Activated T-cell treated with anti-CD3 and anti-CD28 coated beads for 1 hour (primary cell): ENCODE measurements at places on chromosomes 2 and 18.

GRCh38 chr2:159444754-159445153 is 158.3 kb upstream of the WDSUB1 start:
- no peak for DNase-seq

- no peak for DNase-seq
Measured at GRCh38 chr2:199956062-199956380, 639 bp downstream of the MAIP1 start.

GRCh38 chr2:227534714-227535113 is 62.8 kb downstream of the AGFG1 start:
- no peak for DNase-seq

DNA sequence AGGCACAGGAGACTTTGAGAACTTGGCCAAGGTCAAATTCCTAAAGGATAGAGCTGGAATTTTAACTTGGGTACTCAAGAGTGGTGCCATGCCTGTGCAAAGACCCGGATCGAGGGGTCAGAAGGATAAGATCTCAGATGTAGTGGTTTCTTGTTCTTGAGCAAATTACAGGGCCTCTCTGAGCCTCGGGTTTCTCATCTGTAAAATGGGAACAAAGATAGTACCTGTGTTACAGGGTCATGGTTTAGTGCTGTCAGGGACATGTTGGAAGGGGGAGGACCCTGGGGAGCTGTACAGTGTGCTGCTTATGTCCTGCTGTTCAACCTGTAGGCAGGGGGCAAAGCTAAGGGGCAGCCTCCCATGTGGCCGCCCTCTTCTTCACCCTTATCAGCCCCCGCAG is 173.5 kb upstream of the HAAO start:
- no peak for DNase-seq

DNA sequence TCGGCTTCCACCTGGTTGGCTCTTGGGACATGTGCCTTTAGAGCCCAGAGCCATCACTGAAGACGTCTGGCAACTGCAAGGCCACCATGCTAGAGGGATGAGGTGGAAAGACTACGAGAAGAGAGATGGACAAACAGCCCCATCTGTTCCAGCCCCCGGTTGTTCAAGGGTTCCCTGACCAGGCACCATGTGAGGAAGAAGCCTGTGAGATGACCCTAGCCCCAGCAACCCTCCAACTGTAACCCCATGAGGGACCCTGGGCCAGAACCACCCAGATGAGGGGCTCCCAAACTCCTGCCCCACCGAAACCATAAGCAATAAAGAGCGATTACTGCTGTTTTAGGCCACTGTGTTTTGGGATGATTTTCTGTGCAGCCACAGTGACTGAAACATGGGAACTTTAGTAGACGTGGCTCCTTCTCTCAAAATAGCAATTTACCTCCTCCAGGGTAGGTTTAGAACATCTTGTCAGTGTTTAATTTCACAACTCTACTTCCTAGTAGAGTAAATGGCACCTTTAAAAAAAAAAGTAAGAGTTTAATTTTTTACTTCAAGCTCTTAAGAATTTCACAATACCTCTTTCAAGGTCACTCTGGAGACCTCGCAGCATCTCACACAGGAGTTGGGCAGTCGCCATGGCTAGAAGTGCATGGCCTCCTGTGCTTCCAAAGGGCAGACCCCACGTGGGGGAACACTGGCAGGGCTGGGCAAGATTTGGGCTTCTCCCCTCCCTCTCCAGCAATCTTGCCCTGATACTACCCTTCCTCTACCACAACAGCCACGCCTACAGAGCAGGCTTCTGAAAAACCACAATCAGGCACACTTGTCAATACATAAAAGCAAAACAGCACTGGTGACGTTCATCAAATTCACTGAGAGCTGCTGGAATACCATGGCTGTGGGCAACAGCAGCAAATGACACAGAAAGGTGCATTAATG is 48.8 kb downstream of the TMEM163 start:
- DNase-seq, result no peak
